T1000 (cell line): ENCODE measurements at places on chromosomes 5 and 9.
A peak's percentile ranks its signal among the peaks of the same experiment; 100 is the strongest.

- peak; percentile 19 for DNase-seq
These were observed 569.5 kb downstream of the PSAT1 start for GRCh38 chr9:78866207-78867132.

- DNase-seq, result no peak
These were observed 482.6 kb downstream of the ZNF608 start for GRCh38 chr5:124263680-124264491.

DNA sequence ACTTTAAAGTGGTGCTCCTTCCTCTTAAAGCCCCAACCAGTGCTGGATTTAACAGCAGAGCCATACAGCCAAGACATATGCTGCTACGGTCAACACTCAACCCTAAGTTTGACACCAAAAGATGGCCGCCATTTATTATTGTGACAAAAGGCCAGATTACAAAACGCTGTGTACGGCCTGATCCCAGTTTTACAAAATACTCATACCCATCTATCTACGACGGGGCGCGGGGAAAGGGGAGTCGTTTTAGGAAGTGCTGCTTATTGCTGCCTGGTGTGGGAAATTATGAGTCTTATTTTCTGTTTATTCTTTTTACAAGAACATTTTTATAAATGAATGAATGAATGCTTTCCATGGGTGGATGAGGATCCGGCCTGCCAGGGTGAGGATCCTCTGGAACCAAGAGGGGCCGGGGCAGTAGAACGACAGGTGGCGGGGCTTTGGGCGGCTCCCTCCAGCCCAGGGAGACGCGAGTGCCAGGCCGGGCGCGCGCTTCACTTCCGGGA, 457 bp upstream of the IDNK start:
- DNase-seq, result no peak

DNA sequence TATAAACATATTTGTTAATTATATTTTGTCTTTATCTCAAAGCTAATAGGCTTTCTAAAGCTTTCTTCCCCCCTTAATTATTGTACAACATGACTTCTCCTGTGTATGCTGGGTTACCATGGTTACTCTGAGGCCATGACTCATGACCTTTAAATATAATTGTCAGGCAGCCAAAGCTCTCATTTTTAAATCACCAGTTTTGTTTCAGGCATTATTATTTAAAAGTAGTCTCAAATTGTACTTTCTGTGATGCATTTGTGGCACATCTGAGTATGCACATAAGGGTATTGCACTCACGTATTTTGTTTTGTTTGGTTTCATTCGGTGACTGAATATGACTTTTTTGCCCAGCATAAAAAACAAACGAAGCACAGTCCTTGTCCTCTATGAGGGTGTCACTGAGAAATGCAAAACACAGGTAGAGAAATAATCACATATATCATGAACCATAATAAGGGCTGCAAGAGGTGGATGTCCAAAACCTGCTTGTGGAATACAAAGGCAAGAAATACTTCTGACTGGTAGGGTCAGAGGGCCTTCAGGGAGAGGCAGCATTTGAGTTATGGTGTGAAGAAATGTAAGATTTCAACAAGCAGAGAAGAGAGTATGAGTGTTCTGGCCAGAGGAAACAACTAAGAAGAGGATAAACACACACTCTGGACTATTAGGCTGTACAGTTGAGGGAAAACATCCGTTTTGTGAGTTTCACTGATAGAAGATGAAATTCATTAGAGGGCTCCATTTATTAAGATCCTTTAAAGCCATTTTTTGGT, 2.1 kb downstream of the CCDC192 start:
- DNase-seq, result no peak

- DNase-seq, result peak; percentile 22
These were observed 531.3 kb downstream of the NTRK2 start for GRCh38 chr9:85200726-85201404.
